Breast epithelium (tissue), 4 donors: ENCODE measurements at places on chromosomes 2 and 18. TPM values are rescaled to one million over a fixed set of nuclear protein-coding genes. Genes with fewer than 3 reads are reported as not detected.

- no peak for DNase-seq
These were observed 216.5 kb downstream of the KLHL29 start for GRCh38 chr2:23601301-23601965.

DNA sequence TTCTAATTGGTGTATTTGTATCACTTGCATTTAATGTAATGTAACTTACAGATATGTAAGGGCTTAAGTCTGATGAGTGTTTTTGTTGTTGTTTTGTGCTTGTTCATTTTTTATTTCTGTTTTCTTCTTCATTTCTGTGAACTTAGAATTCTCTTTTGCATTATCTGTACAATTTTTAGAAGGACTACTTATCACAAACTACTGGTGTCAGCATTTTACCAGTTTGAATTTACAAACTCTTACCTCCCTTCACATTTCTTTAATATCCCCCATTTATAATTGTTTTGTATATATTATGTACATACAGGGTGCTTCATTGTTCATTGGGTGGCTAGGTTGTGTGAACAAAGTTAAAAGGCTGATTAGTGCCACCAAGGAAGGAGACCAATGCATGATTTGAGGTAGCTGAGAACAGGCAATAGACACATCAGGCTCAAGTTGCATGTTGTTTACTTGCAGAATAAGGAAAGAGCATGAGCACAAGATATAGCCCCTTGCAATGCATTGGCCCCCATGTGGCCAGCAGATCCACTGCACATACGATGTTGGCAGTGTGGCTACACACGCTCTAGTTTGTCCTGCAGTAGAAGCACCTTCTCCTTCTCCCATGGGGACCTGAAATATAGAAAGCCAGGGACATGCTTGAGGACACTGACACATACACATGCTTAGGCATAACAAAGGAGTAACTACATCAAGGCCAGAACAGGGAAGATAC, 198.2 kb downstream of the CD8B2 start:
- no peak for DNase-seq

- DNase-seq: no peak
These were observed 18.6 kb upstream of the ZNF532 start for GRCh38 chr18:58845928-58846724.

DNA sequence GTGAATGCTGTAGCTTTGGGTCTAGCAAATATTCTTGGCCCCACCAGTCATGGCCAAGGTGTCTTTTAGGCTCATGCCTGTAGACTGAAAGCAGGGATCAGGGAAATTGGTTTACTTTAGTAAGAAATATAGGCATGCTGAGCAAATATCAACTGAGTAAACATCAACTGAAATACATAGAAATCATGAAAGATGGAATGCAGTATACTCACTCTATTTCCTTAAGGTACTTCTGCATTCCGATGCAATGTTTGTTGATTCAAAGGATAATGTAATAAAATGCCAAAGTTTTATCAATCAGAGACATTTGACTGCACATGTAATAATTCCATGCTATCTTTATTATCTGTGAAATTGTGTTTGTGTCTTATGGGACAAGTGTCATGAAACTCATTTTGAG, 19.6 kb upstream of the IL1R1 start:
- DNase-seq: no peak

LYPD6 gene
- 17.7 TPM for total RNA-seq
